ENCODE measurements at places on chromosomes 2 and 18.

- no peak for DNase-seq
Measured at GRCh38 chr2:177523781-177524180, 131.2 kb downstream of the AGPS start.

GRCh38 chr2:70181363-70181956 lies 9.4 kb downstream of the C2orf42 start:
- DNase-seq = no peak

GRCh38 chr2:75523313-75524275 lies 37.1 kb downstream of the EVA1A start:
- DNase-seq = no peak

DNA sequence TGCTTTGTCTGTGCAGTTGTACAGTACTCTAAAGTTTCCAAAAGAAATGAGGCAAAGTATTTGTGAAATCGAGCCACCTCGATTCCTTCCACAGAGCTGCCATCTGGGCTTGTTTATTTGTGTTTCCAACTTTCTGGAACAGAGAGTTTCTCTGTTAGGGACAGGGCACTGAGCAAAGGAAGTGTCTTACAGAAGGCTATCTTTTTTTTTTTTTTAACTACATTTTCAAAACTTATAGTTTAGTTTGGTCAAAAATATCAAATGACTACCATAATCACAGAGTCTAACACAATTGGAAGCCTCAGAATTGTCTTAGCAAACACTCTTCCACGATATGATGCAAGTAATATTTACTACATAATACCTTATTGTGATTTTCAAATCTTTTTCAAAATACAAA lies 796 bp downstream of the RFTN2 start:
- DNase-seq = no peak

DNA sequence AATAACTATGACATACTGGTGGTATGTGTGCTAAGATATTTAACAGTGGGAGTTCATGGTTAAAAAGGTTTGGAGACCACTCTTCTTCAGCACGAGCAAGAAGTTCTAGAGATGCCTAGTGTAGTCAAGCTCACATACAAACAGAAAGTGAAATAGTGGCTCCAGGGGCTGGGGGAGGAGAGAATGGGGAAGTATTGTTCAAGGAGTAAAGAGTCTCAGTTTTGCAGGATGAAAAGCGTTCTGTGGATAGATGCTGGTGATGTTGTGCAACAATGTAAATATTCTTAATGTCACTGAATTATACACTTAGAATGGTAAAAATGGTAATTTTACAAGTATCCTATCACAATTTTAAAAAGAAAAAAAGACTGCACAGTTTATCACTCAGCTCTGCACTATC lies 29.0 kb upstream of the EPAS1 start:
- DNase-seq = no peak

DNA sequence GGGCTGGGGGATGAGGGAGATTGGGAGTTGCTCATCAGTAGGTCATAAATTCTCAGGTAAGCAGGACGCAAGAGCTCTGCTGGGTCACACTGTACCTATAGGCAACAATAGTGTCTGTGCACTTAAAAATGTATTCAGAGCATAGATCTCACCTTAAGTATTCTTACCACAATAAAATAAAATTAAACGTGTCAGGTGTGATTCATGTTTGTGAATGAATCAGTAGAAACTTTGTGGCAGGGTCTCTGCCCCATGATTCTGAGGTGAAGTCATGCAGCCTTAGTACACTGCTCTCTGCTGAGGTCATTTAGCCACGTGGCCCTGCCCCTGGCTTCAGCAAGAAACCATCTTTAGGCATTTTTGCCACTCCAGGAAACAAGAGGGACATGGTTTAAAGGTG lies 253.8 kb downstream of the FBXO15 start:
- no peak for DNase-seq

GRCh38 chr18:8717011-8717770 lies 11.8 kb downstream of the MTCL1 start:
- no peak for DNase-seq

DNA sequence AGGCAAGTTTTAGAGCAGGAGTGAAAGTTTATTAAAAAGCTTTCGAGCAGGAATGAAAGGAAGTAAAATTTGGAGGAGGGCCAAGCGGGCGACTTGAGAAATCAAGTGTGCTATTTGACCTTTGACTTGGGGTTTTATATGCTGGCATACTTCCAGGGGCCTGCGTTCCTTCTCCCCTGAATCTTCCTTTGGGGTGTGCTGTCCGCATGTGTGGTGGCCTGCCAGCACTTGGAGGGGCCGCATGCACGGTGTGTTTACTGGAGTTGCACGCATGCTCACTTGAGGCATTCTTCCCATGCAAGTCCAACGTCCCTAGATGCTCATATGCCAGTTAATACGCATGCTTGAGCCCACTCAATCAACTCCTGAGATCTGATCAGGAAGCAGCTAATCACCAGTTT lies 78.3 kb upstream of the MAP4K4 start:
- DNase-seq = no peak

GRCh38 chr2:152715854-152716428 lies 1.3 kb downstream of the PRPF40A start:
- no peak for DNase-seq
